DND-41 (cell line): ENCODE measurements at places on chromosomes 1 and 21.

- no peak overlapping the region for H3K27ac ChIP-seq
- no peaks in the 10 kb centered on the region for H3K27me3 ChIP-seq
- peaks cover 76% of the 10 kb centered on the region for H3K36me3 ChIP-seq
- 0 out of 2 replicates have a peak, but pooled peaks cover 6% of the 10 kb centered on the region for H3K4me1 ChIP-seq
- H3K4me3 ChIP-seq = no peak overlapping the region
- no peak for DNase-seq
Measured at GRCh38 chr1:230175163-230175747, 108.2 kb downstream of the GALNT2 start.

- no peaks in the 10 kb centered on the region for H3K27me3 ChIP-seq
- H3K4me1 ChIP-seq = no peaks in the 10 kb centered on the region
- no peaks in the 10 kb centered on the region for H3K36me3 ChIP-seq
- H3K4me3 ChIP-seq = no peak overlapping the region
Measured at GRCh38 chr1:67917006-67917405, 83.7 kb upstream of the GNG12 start.

DNA sequence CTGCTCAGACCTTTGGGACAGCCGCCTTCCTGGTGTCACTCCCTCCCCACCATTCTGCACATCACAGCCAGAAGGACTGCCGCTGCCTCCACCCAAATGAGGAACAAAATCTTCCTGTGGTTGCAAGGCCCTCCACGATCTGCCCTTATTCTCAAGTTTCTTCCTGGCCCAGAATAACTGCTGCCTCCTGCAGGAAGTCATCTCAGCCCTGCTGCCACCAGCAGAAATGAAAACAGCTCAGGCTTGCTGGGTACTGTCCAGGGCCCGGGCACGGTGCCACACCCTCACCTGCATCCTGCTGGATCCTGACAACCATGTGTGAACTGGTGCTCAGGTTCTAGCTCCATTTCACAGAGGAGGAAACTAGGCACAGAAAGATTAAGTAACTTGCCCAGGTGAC is 2.8 kb downstream of the CLDN19 start:
- H3K4me3 ChIP-seq = no peak overlapping the region
- H3K4me1 ChIP-seq = no peaks in the 10 kb centered on the region
- no peaks in the 10 kb centered on the region for H3K27me3 ChIP-seq
- H3K27ac ChIP-seq = no peak overlapping the region
- DNase-seq = no peak

DNA sequence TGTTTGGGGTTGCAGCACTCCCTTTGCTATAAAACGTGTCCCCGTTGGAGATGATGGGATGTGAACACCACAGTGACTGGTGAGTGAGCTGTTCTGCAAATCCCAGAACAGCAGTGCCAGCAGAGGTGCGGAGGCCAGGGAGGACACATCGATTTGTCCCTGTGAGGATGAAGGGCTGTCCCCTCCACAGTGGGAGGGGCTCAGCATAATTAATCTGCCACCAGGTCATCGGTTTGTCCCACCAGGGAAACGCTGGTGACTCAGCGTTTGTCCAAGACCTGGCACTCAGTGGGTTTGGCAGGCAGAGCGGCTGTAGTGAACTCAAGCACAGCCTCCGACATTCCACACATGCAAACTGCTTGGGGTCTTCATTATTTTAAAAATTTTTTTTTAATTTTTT is 22.8 kb upstream of the PDE9A start:
- no peak overlapping the region for H3K27ac ChIP-seq
- H3K27me3 ChIP-seq = no peaks in the 10 kb centered on the region
- H3K4me3 ChIP-seq = no peak overlapping the region
- H3K36me3 ChIP-seq = no peaks in the 10 kb centered on the region

DNA sequence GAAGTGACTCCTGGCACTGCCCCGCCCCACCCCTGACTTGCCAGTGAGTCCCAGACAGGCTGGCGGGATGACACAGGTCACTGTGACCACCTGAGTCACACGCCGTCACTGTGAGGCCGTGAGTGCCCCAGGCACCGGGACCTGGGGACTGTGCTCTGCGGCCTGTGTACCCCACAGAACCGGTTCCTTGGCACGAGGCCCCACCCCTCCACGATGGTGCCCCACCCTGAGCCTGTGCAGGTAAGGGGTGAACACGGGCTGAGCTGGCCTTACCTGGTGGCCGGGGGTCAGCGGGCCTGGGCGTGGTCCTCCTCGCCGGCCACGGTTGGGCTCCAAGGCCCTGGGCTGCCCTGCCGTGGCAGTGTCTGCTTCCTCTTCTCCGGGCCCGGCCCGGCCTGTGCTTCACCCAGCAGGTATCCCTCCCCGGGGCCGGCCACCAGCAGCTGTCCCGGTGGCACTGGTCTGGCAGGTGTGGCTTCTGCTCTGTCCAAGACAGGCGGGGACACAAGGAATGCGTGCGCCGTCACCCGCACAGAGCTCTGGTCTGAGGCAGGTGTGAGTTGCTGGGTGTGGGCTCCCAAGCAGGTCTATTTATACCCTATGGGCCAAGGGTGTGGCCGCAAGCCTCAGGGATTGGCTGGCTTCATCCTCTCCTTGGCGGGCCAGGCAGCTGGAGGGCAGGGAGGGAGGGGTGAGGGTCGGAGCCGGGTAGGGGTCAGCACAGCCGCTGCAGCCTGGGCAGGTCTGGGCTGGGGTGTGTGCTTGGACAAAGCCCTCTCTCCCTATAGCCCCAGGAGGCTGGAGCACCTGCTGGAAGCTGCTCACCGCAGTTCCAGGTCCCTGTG is at the start of gene RNF223:
RNF223 (minus strand) TSS at position 564 of the 845 bp plus-strand sequence. CDS start 1,740 bp downstream, outside the sequence.
- H3K27me3 ChIP-seq = no peaks in the 10 kb centered on the region
- H3K36me3 ChIP-seq = no peaks in the 10 kb centered on the region
- no peak within 1 kb of the TSS for H3K27ac ChIP-seq
- no peak within 1 kb of the TSS for H3K4me3 ChIP-seq

DNA sequence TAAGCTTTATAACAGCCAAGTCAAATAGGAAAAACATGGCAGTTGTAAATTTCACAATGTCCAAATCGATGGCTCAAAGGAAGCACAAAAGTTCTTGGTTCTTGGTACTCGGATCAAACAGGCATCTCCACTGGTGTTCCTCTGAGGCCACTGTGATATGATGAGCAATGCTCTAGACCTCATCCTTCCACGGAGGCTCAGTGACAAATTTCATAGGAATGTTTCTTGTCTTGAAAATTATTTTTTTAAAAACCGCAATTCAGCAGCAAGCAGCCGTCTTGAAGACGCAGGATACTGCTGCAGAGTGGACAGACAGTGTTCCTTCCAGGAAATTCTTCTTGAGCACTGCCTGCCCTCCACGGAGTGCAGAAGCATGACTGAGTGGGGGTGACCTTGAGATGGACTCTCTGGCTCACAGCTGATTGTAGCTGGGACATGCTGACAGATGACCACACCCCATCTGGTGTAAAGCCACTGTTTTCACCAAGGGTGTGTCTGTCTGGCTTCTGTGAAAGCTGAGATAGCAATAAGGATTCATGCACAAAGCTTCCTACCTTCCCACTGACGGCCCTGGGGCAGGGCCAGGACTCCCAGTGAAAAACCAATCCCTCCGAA is 61.9 kb downstream of the TIAM1 start:
- no peaks in the 10 kb centered on the region for H3K36me3 ChIP-seq
- H3K27ac ChIP-seq = no peak overlapping the region
- no peaks in the 10 kb centered on the region for H3K27me3 ChIP-seq
- no peak for DNase-seq
- H3K4me1 ChIP-seq = no peaks in the 10 kb centered on the region
- no peak overlapping the region for H3K4me3 ChIP-seq

DNA sequence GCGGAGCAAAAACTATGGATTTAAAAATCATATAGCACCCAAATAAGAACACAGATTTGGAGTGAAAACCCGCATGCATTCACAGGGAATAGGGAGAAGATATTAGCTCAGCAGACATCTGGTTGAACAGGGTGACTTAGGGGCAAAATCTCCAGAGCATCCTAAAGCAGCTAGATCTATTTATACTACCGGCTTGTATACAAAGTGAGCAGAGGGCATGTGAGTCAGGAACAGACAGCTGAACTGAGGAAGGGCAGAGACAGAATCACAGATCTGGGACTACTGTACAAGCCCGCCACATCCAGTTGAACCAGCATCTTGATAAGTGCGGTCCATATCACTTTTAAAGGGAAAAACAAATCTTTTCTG is 35.2 kb upstream of the EXOSC10 start:
- H3K36me3 ChIP-seq = peaks cover 83% of the 10 kb centered on the region
- H3K27me3 ChIP-seq = no peaks in the 10 kb centered on the region
- H3K27ac ChIP-seq = no peak overlapping the region
- no peaks in the 10 kb centered on the region for H3K4me1 ChIP-seq
- H3K4me3 ChIP-seq = no peak overlapping the region

DNA sequence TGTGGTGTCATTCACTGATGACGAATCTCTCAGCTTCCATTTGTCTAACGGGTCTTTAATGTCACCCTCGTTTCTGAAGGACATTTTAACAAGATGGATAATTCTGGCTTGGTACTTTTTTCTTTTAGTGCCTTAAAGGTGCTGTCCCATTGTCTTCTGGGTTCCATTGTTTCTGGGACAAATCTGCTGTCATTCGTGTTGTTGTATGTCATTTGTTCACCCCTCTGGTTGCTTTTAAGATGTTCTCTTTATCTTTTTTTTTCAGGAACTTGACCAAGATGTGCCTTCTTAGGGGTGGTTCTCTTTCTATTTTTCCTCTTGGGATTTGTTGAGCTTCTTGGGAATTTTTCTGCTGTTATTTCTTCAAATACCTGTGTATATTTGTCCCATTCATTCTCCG is 14.0 kb upstream of the MMEL1 start:
- H3K36me3 ChIP-seq = no peaks in the 10 kb centered on the region
- DNase-seq = no peak
- no peaks in the 10 kb centered on the region for H3K27me3 ChIP-seq
- H3K4me1 ChIP-seq = peaks cover 17% of the 10 kb centered on the region
- no peak overlapping the region for H3K27ac ChIP-seq
- H3K4me3 ChIP-seq = no peak overlapping the region

DNA sequence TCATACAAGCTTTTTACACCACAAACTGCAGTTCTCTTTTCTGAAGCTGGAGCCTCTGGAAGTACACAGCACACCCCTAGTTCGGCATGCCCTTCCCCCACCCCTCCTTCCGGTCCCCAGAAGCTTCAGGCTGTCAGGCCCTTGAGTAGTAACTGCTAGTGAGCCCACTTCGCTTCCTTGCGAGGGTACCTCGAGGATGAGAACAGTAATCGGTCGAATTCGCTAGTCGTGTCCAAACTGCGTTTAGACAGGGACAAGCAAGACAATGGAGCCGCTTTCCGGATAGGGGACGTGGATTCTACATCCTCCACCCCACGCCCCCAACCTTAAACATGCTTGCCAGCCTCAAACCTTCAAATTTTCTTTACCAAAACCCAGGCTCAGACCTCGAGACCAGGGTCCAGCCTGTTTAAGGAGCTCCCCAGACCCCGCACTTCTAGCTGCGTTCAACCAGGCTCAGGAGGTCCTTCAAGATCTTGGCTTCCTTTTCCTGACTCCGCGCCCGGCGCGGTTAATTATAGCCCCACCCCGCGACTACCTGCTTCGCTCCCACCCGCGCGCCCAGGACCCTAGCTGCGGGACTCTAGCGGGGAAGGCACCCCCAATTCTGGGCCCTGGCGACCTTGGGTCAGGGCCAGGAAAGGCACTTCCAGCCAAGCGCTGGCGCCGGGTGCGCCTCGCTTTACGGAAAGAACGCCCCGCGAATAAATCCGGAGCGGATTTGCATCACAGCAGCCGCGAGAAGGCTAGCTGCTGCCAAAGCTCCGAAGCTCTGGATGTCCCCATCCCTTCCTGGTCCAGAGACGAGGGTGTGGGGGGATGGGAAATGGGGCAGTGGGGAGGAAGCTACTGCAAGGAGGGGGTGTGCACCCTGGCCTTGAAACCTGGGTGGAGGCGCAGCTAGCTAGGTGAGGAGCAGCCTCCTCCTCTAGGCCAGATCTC is 8.1 kb upstream of the TSPAN1 start:
- H3K27ac ChIP-seq = no peak overlapping the region
- no peak for DNase-seq
- no peaks in the 10 kb centered on the region for H3K36me3 ChIP-seq

DNA sequence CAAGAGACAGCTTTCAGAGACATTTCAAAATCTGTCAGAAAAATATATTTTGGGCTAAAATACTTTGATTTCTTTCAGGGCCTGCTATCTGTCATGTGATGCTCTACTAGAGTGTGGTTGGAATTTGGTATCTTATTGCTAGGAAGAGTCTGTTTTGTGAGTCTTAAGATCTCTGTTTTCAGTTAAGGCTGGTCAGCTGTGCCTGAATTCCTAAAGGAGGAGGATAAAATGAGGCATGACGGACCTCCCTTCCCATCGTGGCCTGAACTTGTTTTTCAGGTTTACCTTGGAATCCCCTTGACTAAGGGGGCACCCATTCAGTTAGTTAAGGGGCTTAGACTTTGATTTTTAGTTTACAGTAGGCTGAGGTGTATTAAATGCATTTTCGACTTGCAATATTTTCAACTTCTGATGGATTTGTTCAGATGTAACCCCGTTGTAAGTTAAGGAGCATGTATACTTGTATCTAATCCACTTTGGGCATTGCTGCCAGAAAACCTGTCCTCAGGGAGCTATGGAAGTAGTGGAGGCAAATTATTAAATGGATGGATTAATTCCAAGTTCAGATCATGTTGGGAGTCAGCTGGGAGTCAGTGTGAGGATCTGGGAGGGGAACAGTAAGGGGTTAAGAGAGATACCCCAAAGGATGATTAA is 18.3 kb downstream of the CAPN2 start:
- peaks cover 10% of the 10 kb centered on the region for H3K27me3 ChIP-seq
- H3K36me3 ChIP-seq = no peaks in the 10 kb centered on the region
- no peak overlapping the region for H3K27ac ChIP-seq
- peaks cover 8% of the 10 kb centered on the region for H3K4me1 ChIP-seq
- no peak overlapping the region for H3K4me3 ChIP-seq
- DNase-seq = no peak

DNA sequence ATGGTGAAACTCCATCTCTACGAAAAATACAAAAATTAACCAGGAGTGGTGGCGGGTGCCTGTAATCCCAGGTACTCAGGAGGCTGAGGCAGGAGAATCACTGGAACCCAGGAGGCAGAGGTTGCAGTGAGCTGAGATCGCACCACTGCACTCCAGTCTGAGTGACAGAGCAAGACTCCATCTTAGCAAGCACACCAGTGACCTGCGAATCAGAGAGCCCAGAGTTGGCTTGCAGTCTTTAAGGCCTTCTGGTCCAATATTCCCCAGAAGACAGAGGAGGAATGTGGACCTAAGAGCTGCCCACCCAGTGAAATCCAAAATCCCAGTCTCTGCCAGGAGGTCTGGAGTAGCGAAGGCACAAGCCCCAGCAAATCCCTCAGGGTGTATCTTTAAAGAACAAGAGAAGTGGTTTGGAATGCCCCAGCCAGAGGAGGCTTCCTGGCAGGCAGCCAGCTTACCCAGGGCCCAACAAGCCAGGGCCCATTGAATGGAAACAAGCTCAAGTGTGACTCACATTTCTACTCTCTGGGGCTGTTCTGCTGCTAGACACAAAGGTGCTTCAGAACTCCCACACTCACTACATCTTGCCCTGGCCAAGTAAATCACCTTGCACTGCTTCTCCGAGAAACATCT is 23.9 kb downstream of the GPR161 start:
- H3K36me3 ChIP-seq = no peaks in the 10 kb centered on the region
- no peaks in the 10 kb centered on the region for H3K27me3 ChIP-seq
- H3K27ac ChIP-seq = no peak overlapping the region
- no peaks in the 10 kb centered on the region for H3K4me1 ChIP-seq
- peak; percentile 30 for DNase-seq
- no peak overlapping the region for H3K4me3 ChIP-seq

- no peak overlapping the region for H3K4me3 ChIP-seq
- H3K36me3 ChIP-seq = no peaks in the 10 kb centered on the region
- no peaks in the 10 kb centered on the region for H3K4me1 ChIP-seq
- H3K27ac ChIP-seq = no peak overlapping the region
Measured at GRCh38 chr21:37873655-37874054, 42.6 kb downstream of the KCNJ6 start.
